ENCODE measurements at places on chromosomes 6 and 20.
A peak's percentile ranks its signal among the peaks of the same experiment; 100 is the strongest.

DNA sequence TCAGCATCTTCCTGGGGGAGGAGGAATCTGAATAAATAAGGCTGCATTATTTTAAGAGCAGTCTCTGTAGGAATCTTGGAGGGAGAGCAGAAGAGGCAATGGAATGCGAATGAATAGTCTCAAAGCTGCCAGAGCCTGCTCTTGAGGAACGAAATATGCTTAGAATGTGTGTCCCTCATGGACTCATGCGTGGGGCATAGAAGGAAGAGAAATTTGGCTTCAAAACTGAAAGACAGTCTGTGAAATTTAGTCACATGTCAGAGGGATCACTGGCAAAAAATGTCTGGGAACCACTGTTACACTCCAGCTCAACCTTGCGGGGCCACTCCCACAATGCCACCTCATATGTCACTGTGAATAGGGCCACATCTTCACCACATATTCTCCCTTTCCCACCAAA is 95.5 kb downstream of the GJA10 start:
- peak; percentile 76 for DNase-seq

DNA sequence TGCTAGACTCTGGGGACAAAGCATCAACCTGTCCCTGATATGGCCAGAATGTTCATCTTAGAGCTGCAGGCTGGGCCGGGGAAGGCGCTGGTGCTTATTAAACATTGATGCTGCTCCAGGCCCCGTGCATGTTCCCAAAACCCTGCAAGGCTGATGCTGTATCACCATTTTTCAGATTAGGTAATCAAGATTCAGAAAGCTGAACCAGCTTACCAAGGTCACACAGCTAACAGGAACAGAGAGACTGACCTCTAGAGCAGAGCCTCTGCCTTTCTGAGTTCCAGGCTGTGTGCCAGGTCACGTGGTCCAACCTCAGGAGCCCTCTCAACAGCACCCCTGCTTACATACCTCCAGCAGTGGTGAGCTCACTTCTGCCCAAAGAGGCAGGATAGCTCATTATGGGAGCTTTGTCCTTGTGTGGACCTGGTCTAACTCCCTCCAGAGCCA is 16.1 kb upstream of the VSTM2L start:
- DNase-seq, result no peak

- DNase-seq, result no peak
Measured at GRCh38 chr20:10939331-10939941, 265.6 kb upstream of the JAG1 start.

DNA sequence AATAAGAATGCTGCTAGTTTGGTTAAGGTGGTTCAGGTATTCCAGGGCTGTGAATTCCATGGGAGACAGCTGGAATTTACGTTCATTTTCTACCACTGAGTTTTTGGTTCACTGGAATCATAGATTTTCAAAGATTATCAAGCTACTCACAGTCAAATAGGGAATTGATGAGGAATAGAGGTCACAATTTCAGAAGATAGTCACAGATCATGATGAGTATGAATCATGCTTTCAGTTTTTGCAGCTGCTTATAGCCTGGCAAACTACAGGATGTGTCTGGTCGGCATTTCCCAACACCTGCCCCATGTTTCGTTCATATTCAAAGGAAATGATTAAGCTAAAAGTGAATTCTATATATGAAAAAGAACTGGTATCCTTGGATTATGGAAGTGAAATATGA is 58.7 kb downstream of the BCKDHB start:
- DNase-seq, result no peak

- no peak for DNase-seq
Measured at GRCh38 chr6:75166236-75166635, 39.6 kb downstream of the COL12A1 start.

DNA sequence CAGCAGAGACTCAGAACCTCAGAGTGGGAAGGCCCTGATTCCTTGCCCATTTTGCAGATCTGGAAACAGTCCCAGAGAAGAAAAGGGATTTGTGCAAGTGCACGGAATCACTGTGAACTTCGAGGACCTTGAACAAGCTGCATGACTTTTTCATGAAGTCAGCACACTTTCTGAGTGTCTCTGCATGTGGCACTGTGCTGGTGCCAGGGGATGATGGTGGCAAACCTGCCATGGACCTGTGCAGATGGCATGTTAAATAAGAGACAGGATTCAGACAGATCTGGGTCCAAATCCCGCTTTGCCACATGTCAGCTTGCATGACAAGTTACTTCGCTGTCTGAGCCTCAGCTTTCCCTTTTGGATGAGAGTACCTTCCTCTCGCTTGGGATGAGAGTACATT is 26.8 kb downstream of the ZNF831 start:
- no peak for DNase-seq

GRCh38 chr6:2111162-2111677 is 134.2 kb downstream of the GMDS start:
- no peak for DNase-seq

DNA sequence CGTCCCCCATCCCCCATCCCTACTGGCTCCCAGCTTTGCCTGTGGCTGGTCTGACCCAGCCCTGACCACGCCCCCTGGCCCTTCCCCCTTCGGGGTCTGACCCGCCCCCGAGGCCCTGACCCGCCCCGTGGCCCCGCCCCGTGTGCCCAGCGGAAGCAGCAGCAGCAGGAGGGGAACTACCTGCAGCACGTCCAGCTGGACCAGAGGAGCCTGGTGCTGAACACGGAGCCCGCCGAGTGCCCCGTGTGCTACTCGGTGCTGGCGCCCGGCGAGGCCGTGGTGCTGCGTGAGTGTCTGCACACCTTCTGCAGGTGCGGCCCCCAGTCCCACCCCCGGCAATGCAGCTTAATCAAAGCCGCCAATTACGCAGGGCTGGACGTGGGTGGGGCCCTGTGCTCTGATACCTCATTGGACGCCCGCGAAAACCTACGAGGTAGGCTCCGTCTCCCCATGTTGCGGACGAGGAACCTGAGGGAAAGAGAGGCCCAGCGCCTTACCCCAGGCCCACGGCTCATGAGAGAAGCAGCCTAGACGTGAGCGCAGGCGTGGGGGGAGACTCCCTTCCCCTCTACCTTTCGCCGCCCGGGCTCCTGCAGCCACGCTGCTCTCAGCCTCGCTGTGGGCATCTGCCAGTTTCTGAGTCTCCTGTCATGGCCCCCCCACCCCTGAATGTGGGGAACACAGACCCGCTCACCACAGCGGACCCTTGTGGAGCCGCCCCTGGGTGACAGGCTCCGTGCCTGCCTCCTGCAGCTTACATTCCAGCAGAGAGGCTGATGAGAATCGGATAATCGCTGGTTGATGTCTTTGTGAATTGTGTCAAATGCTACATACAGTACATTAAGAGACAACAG is 12.8 kb downstream of the RBCK1 start:
- DNase-seq, result no peak

DNA sequence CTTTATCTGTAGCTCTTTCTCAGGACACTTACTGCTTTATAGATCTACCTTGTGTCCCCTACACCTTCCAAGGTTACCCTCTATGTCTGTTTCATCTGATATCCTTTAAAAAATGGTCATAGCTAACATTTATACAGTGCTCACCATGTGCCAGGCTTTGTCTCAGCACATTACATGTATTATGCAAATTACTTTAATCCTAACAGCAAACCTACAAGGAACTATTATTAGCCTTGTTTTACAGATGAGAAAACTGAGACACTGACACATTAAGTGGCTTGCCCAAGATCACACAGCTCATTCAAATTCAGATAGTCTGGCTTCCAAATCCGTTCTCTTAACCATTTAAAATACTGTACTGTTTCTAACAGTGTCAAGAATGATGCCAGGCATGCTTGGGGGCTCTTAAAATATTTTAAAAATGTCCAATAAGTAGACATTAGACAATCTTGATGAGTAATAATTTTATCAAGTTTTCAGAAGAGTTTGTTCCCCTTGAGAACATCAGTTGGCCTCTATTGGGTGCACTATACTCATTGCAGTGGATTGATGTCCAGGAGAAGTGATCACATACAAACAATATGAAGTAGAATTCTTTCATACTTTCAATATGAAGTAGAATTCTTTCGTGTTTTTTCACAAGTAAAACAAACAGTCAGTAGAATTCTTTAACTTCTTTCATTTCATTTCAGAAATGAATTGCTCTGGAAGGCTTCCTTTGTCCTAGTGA is 69.6 kb downstream of the DNAH8 start:
- DNase-seq, result no peak

DNA sequence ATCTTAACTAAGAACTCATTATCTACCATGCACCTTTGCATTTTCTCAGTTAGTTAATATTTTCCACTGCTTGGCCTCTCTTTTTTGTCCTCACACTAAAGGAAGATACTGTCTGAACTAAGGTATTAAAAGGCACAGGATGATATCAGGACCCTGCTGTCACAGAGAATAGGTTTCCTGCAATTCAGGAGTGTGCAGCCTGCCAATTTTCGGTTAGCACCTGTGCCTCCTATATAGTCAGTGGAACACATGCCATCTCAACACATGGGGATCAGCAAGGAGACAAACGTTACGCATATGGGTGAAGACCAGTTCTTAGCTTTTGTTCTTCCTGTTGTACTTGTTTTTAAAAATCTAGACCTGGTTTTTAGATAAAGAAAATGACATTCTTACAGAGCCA is 71.0 kb downstream of the FUT9 start:
- no peak for DNase-seq

GRCh38 chr6:81534934-81535465 is 217.5 kb downstream of the TENT5A start:
- no peak for DNase-seq

DNA sequence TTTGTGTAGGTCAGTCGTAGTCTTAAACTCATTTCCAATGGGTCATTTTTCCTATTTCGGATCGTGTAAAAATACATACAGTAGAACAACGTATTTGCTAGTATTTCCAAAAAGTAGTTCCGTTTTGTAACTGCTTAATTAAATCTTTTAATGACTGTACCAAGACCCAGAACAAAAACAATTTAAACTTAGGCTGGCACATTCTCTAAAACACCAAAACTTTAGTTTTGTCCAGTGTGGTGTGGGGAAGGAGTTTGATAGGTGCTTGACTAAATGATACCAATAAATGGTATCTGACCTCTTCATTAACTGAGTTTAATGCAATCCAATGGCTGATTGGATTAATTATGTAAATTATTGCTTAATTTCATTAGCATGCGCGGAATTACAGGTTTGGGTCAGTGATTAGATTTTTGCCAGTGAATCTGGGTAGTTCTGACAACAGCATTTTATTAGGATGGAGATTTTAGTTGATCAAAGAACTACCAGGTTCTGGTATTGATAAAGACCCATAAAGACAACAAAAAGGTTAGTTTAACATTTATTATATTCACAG is 20.8 kb downstream of the OR2B2 start:
- DNase-seq, result no peak

GRCh38 chr6:34047913-34048867 is 97.7 kb downstream of the GRM4 start:
- no peak for DNase-seq

DNA sequence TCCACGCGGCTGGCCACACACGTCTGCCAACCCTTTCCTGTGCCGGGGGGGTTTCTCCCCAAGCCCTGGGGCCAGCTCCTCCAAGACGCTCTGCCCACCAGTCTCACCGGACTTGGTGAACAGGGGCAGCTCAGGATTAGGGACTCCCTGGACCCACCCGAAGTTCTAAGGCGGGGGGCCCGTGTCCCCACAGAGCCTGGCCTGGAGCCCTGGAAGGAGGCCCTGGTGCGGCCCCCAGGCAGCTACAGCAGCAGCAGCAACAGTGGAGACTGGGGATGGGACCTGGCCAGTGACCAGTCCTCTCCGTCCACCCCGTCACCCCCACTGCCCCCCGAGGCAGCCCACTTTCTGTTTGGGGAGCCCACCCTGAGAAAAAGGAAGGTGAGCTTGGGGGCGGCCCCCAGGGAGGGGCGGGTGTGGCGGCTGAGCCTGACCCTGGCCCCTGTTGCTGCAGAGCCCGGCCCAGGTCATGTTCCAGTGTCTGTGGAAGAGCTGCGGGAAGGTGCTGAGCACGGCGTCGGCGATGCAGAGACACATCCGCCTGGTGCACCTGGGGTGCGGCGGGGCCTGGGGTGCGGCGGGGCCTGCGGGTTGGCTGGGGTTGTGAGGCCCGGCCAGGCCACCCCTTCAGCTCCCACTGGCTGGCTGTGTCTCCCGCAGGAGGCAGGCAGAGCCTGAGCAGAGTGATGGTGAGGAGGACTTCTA is 2.3 kb downstream of the SLC2A4RG start:
- DNase-seq, result no peak

DNA sequence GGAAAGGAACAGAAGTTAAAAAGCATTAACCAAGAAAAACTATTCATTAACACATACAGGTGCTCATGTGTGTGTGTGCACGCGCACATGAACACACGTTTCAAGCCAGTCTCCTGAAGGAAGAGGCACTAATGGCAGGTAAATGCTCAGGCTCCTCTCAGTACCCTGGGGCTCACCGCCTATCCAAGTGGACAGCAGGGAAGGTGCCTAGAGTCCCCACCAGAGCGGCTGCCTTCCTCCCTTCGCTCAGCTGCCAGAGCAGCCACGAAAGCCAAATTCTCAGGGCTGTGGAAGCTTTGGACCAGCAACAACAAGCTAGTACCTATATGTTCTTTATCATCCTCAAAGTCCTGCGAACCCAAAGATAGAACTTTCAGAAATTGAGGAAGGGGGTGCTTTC is 42.6 kb downstream of the PLCG1 start:
- peak; percentile 39 for DNase-seq

GRCh38 chr20:64223526-64224067 is 32.0 kb upstream of the PCMTD2 start:
- DNase-seq, result peak; percentile 87

- no peak for DNase-seq
Measured at GRCh38 chr20:14861028-14861699, 523.8 kb upstream of the FLRT3 start.

DNA sequence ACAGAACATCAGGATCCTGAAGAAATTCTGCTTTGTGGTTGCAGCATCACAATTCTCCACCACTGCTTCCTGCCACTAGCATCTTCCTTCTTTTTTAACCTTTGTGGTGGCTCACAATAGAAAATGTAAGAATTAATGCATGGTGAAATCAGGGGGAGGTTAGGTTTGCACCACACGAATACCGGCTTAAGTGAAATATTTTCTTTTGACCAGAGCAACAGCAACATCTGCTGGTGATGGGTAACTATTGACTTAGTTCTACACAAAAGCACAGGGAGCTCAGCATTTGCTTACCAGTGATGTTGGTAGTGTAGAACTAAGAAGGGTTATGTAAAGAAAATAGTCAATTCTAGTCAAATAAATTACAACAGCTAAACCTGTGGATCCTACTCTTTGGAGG is 280.5 kb downstream of the SYNE1 start:
- DNase-seq, result no peak
